Stimulated activated naive CD8-positive, alpha-beta T cell treated with anti-CD3 and anti-CD28 coated beads, Interleukin-15, Interleukin-2, amounts not matched to agents 100 U/mL and 50 U/mL, for 24 hours (primary cell): ENCODE measurements at places on chromosomes 11 and 22.

DNA sequence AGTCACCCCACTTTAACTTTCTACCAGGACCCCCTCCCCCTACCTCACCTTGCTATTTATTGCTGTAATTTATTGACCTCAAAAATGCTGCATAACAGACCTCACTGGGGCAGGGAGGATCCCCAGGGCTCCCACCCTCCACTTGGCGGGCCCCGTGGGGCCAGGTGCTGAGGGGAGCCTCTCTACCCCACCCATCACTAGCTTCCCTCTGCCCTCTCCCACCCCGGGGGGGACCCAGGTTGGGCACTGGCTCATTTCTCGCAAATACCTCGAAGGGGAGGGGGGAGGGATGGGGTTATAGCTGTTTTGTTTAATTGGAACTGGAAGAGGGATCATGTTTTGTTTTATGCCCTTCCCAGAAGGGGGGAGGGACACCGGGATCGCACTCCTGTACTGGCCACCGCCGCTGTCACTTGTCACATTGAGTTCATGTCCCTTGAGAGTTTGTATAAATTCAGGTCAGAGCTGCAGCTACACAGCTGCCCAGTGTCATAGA, 16.3 kb upstream of the TMEM191C start:
- DNase-seq: no peak

DNA sequence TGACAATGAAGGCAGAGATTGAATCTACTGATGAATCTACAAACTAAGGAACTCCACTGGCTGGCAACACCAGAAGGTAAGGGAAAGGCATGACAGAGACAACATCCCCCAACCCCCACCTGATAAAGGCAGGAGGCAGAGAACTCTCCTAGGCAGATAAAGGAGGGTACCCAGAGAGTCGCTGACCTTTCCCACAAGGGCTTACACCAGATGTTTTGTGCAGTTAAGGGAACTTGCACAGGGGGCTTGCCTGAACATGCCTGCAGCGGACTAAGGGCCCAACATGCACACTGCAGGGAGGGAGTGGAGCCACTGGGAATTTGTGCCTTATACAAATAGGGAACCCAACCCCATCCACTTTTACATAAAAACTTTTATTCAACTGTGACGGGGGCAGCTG, 1996.9 kb upstream of the RAG2 start:
- no peak for DNase-seq

- DNase-seq: peak; percentile 75
These were observed 51.8 kb downstream of the CD6 start for GRCh38 chr11:61023086-61023965.

GRCh38 chr11:64755681-64756361, 4.0 kb downstream of the PYGM start:
- no peak for DNase-seq

GRCh38 chr11:103125462-103125861, 16.2 kb downstream of the DYNC2H1 start:
- DNase-seq: no peak

DNA sequence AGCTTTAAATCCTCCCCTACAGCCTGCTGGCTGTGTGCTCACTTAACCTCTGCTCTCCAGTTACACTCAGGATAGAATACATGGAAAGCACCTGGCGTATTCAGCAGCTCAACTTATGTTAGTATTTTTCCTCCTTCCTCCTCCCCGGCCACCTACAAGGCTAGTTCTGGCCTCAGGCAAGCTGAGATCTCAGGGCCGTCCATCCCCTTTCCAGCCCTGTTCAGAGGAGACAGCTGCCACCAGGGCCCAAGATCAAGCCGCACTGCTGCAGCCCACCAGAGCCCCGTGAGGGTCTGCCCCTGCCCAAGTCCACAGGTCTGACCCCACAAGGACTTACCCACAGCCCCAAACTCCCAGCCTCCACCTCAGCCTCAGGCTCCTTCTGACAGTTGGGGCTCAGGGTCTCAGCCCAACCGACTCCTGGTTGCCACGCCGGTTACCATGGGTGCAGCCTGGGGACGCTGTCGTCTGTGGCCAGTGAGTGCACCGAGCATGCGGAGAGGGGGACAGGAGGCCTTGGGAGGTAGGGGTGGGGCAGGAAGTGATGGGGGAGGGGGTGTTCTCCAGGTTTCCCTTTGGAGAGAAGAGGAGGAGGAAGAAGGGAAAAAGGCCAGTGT, at the start of gene C11orf16:
C11orf16 (minus strand) TSS at position 384 of the 617 bp plus-strand sequence. CDS start 639 bp downstream, outside the sequence.
- no peak for DNase-seq

- peak; percentile 72 for DNase-seq
These were observed 55.7 kb downstream of the CD82 start for GRCh38 chr11:44621140-44621681.

- no peak for DNase-seq
These were observed 67.4 kb downstream of the SCN3B start for GRCh38 chr11:123587044-123587443.

DNA sequence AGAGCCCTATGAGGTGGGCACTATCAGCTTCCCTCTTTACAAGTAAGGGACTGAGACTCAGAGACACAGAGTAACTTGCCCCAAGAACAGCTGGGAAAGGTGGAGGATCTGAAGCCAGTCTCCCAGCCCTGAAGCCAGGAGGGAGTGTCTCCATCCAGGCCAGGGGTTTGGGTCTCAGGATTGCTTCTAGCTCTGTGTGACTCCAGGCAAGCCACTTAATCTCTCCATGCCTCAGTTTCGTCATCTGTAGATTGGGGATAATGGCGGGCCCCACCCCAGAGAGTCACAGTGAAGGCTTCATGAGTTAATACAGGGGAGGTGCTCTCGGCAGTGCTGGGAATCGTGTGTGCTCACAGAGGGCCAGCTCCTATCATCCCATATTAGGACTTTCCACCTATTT, 10.5 kb downstream of the MAP4K2 start:
- no peak for DNase-seq

DNA sequence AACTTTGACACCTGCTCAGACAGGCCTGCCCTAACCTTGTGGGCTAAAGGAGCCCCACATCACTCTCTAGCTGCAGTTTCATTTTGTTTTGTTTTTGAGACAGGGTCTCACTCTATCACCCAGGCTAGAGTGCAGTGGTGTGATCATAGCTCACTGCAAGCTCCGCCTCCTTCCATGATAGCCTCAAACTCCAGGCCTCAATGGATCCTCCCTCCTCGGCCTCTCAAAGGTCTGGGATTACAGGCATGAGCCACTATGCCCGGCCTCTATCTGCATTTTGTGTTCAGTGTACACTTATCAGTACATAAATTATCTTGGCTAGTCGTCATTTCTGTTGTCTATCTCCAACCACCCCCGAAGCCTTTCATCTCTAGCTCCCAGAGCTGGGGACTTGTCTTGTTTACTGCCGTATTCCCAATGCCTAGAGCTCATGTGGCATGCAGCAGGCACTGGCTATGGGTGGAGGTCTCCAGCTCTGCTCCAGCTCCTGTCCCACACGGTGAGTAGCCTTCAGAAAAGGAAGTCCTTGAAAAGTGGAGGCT, 22.1 kb upstream of the PEX26 start:
- DNase-seq: no peak

- no peak for DNase-seq
These were observed 6.5 kb downstream of the MRPL23 start for GRCh38 chr11:1953489-1954266.

DNA sequence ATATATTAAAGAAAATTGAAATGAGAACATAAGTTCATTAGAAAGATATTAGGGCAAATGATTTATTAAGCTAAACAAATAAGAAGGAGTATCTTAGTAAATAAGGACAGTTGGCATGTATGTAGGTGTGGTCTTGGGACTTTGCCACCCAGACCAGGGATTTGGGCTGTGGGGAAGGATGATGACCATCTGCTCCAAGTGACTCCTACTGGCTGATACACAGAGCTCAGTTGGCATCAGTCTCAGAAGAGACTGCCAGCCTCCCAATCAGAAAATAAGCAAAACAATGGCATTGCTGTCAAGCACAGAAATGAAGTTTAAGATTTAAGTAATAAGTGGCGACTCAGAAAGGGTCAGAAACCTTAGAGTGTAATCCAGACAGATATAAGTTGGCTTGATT, 49.5 kb downstream of the PAX6 start:
- no peak for DNase-seq

DNA sequence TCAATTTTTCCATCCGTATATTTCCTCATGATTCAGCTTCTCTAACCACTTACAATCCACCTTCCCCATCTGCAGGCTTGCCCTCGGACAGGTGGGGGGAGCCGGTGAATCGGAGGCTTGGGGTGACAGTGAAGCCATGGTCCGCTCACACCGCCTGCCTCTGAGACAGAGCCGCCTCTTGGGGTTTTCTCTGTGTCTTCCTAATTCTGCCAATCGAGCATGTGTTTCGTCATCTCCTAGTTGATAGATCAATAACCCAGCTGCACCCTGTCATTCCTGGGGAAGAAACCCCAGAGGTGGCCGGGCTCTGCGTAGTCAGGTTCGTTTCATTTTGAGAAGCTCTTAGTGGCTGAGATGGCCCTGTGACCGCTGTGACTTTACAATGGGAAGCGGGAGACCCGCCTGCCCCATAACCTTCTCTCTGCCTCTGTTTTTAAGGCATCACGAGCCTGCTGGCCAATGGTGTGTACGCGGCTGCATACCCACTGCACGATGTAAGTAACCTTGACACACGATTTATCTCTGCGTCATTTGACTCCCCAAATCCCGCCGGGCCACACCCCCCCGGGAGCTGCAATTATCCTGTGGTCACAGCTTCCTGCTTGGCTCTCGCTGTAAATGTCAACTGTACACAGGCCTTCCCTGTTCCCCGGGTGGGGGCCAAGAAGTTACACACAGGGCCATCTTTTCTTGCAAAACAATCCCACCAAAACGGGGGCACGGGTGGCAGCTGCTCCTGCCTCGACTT, 33.3 kb downstream of the ANO1 start:
- no peak for DNase-seq

- DNase-seq: no peak
These were observed at the start of gene JHY for GRCh38 chr11:122882189-122882856. Gene JHY (plus strand): TSS chr11:122882759. CDS start chr11:122885850, 3,091 bp downstream.

DNA sequence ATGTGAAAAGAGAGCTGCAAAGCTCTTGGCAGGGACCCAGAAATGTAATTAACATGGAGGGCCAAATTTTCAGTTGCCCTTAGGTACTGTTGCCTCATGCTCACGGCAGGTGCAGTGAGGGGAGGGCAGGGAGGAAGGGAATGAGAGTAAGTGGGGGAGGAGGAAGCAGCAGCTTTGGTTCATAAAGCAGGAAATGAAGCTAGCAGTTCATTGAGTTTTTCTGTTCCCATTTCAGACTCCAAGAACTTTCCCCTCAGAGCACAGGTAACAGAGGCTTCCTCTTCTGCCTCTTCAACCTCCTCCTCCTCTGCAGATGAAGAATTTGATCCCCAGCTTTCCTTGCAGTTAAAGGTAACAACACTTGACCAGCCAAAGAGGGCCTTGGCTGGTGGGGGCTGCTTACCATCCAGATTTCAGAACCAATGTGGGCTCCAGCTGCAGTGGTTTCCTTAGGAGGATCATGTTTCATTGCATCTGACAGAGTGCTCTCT, 57.9 kb upstream of the PARVA start:
- DNase-seq: no peak

DNA sequence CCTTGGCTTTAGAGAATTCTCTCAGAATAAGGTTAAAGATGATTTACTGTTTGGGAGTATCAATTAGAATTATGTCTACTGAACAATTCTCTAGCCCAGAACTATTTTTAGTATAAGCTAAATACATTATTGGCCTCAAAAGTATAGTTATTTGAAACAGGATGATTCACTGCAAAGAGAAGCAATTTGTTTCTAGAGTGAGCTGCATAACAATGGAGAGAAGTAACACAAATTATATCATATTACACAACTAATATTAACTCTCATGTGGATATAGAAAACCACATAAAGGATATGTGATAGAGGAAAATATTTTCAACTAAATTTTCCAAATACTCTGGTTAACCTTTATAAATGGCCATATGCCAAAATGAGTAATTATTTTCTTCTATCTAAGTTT, 24.9 kb downstream of the PGM2L1 start:
- no peak for DNase-seq

DNA sequence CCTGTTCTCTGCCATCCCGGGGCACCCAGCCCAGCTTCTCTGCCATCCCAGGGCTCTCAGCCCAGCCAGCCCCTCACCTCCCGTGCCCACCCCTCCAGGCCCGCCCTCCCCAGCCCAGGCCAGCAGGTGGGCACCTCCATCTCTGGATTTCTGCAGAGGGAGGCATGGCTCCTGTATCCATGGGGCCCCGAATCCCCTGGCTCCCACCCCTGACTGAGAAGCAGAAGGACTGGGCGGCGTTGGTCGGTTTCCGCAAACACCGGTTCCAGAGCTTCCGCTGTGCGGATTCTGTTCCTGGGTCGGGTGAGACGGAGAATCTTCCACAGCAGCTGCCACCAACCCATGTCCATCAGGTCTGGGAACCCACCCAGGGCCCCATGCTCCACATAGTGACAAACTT, 240.3 kb downstream of the BRD1 start:
- no peak for DNase-seq

DNA sequence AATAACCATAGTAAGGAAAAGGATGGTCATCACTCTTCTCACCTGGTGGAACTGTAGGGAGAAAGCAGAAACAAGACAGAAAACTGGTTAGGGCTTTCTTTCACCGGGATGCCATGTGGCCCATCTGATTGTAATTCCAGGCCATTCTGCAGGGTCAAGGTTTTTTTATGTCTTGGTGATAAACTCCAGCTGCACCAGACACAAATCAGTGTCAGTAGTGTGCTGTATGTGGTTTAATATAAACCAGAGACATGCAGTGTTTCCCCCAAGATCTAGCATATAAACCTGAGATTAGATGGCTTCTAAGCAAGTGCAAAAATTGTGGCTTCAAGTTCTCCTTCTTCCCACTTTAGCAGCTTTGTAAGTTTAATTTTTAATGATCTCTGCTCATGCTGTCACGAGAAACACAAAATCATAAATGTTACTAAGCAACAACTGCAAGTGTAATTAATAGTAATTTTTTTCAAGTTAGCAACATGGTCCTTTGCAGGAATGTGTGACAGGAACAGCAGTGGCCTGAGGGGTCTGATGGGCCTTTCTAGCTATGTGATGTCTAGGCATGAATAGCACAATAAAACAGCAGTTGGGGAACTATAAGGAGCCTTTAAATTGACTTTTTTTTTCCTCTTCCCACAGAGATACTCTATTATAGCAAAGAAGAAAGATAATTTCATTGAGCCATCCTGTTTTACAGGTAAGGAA, 41.6 kb downstream of the BDNF start:
- DNase-seq: no peak

DNA sequence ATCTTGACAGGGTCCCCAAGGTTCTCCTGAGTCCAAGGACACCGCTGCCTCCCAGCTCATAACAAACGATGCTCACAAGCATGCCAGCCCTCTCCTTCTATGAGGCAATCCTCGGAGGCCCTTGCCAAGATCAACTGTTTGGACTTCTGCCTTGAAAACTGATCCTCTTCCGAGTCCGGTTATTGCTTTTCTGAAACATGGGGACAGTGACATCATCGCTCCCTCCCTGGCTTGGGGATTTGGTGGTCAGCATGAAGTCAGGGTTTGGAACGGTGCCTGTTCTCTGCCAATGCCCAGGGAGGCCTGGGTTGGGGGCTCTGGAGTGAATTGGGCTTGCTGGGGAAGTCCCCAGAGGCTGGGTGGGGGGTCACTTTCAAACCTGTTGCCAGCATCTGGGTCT, 149.3 kb downstream of the FBXO7 start:
- DNase-seq: no peak

GRCh38 chr11:107716884-107717532, 5.2 kb upstream of the SLN start:
- no peak for DNase-seq

- DNase-seq: no peak
These were observed 8.3 kb upstream of the NCR3LG1 start for GRCh38 chr11:17343257-17343656.
